ENCODE measurements at places on chromosomes 12 and 14.

DNA sequence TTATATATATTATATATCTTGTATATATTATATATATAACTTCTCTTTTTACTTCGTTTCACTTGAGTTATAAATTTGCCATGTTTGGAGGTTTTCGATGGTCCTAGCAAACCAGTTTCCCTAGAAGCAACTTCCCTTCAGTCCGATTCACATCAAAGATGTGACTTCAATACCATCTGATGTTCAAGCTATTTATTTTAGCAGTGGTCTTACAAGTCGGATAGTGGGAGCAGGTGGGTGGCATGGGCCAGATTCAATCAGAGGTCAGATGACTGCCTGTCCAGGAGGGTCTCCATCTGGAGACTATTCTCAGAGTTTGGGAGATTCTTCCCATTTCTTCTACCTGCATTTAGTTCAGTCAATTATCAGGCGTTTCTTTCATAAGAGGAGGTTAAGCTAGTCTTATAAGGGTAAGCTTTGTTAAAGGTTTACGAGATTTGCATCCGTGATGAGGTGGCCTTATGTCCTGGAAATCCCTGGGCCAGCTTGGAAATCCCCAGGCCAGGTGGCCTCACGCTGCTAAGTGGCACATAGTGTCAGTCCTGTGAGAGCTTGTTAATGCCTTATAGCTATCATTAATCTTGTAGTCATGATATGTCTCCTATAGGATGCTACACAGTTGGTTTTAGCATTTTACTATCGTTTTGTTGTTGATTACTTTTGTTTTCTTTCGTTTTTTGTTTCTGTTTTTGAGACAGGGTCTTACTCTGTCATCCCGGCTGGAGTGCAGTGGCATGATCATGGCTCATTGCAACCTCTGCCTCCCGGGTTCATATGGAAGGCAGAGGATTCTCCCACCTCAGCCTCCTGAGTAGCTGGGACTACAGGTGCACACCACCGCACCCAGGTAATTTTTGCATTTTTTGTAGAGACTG is 145.8 kb downstream of the BICD1 start:
- DNase-seq, result no peak

GRCh38 chr14:89384636-89385035 is 32.4 kb downstream of the FOXN3 start:
- DNase-seq, result no peak

DNA sequence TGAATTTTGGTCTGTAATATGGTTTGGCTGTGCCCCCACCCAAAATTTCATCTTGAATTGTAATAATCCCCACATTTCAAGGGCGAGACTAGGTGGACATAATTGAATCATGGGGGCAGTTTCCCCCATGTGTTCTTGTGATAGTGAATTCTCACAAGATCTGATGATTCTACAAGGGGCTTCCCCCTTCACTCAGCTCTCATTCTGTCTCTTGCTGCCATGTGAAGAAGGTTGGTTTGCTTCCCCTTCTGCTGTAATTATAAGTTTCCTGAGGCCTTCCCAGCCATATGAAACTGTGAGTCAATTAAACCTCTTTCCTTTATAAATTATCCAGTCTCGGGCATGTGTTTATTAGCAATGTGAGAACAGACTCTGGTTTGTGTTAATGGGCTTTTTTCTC is 5.9 kb downstream of the LRRC9 start:
- no peak for DNase-seq

- no peak for DNase-seq
Observed at GRCh38 chr12:113171543-113171942, 13.7 kb downstream of the DDX54 start.

DNA sequence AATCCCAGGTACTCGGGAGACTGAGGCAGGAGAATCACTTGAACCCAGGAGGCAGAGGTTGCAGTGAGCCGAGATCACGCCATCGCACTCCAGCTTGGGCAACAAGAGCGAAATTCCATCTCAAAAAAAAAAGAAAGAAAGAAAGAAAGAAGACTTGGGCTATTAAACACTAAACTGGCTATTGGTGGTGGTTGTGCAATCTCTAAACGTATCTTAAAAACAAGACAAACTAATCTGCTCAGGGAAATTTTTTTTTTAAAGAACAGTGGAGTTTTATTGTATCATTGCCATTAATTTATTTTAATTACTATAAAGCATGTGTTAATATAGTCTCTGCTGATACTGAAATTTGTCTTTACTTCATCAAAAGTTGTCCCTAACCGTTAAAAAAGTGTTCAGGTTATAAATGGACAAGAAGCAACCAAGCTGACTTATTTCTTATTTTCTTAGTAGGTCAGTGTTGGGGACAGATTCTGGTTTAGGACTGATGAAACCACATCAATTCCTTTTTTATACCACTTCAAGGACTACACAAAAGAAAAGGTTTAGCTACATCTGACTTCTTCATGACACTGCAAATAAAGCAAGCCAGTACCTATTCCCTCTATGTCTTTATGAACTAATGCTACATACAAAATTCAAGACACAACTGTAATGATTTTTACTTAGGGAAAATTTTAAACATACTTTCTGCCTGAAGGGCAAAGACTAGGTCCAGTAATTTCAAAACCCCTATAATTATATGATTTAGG is 68.7 kb upstream of the KRAS start:
- no peak for DNase-seq

DNA sequence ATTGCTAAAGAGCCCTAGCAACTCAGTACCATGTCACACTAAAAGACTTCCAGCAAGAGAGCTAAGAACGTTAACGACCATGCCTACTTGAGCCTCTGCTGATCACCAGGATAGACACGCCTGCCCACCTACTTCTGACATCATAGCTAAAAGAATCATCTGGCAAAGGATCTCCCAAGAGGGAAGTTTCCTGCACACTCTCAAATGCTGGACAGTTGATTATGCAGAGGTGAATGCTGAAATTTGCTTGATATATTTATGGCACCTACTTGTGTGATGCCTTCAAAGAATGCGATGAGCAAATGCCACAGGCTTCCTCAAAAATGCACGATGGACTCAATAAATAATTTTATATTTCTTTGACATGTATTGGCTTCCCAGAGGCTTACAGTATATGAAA is 113.6 kb downstream of the GALC start:
- no peak for DNase-seq

GRCh38 chr14:101178184-101179072 is 274.9 kb upstream of the RTL1 start:
- DNase-seq, result no peak

DNA sequence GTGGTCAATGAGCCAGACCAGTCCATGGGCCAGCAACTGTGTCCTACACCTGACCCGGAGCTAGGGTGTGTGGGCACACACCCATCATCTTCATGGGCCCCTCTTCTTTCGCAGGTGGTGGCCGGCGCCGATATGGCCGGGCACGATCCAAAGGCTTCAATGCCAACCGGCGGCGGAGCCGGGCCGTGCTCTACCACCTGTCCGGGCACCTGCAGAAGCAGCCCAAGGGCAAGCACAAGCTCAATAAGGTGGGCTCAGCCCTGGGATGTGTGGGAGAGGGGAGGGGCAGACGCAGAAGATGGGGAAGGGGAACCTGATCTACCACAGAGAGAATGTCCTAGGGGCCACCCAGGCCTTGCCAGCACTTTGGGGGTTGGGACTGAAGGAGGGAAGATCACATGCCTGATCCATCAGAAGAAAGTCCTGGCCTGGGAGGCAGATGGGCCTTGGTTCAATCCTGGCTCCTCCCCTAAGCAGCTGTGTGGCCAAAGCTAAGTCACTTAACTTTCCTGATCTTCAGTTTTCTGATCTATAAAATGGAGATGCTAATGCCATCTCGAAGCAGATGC is 3.8 kb downstream of the KCNH3 start:
- no peak for DNase-seq

DNA sequence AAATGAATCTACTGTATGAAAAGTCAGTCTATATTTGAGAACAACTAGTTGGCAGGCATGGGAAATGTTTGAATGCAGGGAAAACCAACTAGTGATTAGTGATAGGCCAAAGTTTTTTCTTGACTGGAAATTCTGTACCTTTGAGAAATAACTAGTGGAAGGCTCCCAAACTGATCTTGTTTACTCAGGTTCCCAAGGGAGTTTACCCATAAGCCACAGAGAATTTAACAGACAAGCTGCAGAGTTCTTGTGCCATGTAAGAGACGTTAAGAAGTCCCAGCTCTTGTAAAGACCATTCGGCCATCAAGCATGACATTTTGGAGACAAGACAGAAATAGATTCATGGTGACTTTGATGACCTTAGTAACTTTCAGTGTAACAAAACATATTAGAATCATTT is 1882.8 kb upstream of the SEL1L start:
- no peak for DNase-seq

- DNase-seq, result no peak
Observed at GRCh38 chr14:96895658-96896271, 98.6 kb downstream of the VRK1 start.

GRCh38 chr12:111927346-111927745 is 85.3 kb downstream of the MAPKAPK5 start:
- DNase-seq, result no peak

GRCh38 chr12:67884596-67884995 is 104.7 kb upstream of the IFNG-AS1 start:
- DNase-seq, result no peak

DNA sequence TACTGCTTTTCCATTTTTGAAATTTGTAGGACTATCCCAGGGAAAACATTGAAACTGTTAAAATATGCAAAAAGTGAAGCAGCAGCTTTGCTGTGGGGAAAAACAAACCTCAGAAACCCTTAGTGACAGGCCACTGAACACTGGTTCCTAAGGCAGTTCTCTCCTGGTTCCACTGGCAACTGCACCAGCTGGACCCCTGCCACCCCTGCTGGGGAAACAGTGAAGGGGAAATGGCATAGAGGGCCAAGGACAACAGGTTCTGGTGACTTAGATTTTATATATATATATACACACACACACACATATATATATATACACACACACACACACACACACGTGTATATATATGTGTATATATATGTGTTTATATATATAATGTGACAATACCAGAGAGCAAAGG is 16.2 kb upstream of the KRT7 start:
- DNase-seq, result no peak

- DNase-seq, result no peak
Observed at GRCh38 chr14:103221781-103222358, 98.6 kb downstream of the TNFAIP2 start.

DNA sequence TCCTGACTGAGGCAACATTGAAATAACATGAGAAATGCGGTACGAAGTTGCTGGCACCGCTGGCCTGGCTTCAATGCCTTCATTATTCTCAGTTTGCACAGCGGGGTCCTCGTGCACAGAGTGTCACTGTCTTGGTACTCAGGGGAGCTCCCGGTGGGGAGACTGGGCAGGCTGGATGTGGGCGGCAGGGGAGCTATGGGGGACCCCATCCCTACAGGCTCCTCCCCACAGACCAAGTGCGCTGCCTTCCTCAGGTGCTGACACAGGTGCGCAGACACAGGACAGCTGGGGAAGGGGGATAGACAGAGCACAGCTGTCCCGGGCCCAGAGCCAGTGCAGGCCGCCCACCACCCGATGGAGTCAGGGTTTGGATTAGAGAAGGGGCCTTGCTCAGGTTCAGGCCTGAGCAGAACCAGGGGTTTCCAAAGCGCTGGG is 270.1 kb downstream of the ADGRD1 start:
- no peak for DNase-seq

DNA sequence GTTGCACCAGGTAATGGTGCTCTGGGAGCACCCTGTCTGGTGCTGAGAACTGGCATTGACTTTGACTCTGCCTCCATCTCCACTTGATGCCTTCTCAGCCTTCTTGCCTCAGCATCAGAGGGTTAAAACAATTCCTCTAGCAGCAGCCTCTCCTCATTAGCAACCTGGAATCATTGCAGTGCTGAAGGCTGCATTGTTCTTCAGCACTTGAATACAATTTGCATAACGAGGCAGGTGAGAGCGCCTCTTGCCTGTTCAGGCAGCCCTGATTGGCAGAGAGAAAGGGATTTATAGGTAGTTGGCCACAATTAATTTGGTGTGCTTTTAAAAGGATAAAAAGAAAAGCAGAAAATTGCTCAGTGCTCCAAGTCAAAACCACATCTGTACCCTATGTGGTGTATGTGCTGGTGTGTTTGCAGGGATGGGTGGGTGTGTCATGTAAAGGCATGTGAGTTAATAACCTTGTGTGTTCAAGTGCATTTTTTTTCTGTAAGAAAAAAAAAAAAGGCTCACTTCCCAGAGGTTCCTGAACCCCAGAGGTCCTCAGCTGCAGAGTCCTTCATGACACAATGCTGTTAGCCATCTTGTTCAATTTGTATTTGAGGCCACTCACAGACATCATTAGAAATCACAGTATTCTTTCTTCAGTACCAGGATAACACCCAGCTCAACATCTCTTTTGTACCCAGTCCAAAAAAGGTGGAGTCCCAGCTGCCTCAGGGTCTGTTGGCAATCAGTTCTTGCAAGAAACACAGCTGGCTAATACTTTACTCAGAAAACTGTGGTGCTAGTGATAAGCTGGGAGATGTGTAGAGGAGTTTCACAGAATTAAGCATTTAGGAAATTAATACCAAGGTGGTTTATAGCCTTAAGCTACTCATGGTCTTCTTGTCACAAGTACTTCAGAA is 385.6 kb downstream of the GRIN2B start:
- no peak for DNase-seq

Data from BJ (cell line).